ENCODE measurements at places on chromosomes 12 and 14.

DNA sequence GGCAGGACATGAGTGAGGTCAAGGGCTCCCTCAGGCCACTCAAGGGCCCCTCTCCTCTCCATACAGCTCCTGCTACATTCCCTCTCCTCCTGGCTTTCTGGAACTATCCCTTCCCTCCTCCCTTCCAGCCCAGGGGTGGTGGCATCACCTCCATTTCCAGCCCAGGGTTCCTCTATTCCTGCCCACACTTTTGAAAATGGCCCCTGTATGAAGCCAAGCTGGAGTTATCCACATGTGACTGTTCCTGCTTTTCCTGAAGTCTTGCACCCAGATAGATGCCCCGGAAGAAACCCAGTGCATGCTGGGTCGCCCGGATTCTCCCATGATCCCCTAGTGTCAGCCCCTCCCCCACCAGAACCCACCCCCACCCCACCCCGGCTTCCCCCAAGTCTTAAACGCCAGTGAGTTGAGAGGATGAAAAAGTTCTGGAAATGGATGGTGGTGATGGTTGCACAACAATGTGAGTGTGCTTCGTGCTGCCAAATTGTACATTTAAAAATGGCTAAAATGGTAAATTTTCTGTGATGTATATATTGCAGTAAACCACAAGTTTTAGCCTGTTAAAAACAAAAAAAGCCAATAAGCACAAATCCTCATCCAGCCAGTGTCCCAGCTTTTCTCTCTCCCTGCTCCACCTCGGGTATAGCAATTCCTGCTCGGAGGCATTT, 136.9 kb downstream of the SCARB1 start:
- DNase-seq: no peak

- DNase-seq: no peak
These were observed 16.3 kb downstream of the AKAP6 start for GRCh38 chr14:32345311-32345791.

GRCh38 chr12:83971781-83972180, 940.8 kb downstream of the SLC6A15 start:
- DNase-seq: no peak

DNA sequence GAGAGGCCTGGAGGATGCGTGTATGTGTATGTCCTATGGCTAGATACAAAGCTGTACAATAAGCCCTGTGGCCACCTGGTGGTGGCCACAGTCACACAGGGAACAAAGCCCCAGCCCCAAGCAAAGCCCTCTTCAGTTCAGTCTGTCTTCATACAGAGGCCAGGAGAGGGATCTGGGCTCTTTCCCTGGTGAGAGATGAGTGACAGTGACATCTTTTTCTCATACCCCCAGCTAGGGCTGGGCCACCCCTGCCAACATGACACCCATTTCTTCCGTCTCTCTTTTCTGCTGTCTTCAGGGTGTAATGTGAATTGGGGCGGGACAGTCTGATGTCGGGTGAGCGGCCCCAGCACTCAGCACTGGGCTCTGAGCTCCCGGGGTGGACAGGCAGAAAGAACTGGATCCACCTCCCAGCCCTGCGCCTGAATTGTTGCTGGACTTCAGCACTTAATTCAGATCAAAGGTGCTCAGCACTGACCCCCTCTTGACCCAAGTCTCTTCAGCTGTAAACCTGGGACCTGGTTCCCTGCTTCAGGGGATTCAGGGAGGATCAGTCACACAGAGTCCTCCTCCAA, 59.8 kb downstream of the SERPINA3 start:
- no peak for DNase-seq

- DNase-seq: no peak
These were observed 26.3 kb upstream of the CISTR start for GRCh38 chr12:53777936-53778644.

- DNase-seq: no peak
These were observed 33.1 kb downstream of the CLMN start for GRCh38 chr14:95286645-95287044.

DNA sequence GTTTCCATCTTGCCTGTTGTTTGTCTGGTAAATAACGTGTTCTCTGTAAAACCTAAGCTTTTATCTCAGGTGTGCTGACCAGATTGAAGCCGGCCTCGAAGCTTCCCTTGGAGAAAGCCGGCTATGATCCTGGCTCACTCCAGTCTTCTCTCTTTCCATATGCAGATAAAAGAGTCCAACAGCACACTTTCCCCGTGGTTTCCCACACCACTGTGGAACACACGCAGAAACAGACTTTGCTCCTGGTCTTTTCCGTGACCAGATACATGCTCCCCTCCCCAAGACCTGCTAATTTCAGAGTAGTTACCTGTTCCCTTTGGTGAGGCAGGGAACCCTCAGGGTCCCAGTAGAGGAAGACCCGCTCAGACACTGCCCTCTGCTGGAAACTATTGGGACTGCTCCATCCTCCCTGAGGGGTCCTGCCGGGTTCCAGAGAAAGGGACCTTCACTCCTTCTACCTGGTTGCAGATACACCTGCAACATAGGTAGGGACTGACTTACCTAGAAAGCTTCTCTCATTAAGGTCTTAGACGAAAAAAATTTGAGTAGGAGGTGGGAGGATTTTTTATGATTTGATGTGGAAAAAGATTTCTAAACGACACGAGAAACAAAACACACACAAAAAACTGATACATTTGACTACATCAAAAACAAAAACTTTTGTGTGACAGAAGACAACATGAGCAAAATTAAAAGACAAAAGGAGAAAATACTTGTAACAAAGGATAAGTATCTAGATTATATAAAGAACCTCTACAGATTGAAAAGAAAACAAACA, 415.4 kb upstream of the CCDC196 start:
- DNase-seq: no peak

DNA sequence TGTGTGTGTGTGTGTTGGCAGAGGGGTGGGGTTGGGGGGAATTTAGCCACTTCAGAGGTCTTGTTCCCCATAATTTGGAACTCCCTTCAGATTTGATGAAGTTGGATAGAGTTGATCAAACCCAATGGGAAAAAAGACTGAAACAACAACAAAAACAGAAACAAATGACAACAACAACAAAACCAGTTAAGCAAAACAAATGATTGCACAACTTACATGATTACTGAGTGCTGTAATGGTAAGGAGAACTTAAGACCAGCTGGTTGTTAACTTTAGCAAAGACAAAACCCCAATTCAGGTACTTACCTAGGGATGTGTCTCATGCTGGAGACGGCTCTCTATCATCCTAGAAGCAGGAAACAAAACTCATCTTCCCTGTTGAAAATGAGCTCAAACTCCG, 107.8 kb upstream of the DDHD1 start:
- no peak for DNase-seq

GRCh38 chr14:77714926-77715325, 7.0 kb downstream of the SLIRP start:
- DNase-seq: no peak

GRCh38 chr14:101721951-101722661, 39.4 kb upstream of the PPP2R5C start:
- no peak for DNase-seq

- no peak for DNase-seq
These were observed 58.8 kb downstream of the ADGRD1 start for GRCh38 chr12:131012279-131013069.

GRCh38 chr12:24039113-24039525, 89.6 kb upstream of the SOX5 start:
- DNase-seq: no peak

GRCh38 chr12:109702111-109702841, 11.3 kb upstream of the FAM222A start:
- no peak for DNase-seq

DNA sequence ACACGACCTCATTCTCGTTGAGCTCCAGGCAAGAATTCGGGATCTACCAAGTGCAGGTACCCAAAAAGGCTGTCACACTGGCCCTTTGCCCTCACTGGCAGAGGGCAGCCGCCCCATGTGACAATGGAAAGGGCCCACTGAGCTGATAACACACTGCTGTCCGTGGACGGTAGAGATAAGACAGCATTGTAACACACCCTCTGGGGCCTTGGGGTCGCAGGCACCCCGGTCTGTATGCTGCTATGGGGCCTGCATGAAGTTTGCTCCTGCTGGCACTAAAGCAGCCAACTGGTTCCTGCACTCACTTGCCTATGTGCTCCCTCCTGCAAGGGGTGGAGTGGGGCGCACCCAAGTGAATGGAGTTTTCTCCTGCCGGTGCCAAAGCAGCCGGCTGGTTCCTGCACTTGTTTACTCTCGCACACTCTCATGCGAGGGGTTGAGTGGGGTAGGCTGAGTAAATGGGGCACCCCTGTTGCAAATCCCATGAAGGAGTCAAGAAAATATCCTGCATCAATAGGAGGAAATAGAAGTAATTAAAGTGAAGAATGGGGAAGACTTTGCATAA, 477.9 kb downstream of the ATP23 start:
- no peak for DNase-seq

DNA sequence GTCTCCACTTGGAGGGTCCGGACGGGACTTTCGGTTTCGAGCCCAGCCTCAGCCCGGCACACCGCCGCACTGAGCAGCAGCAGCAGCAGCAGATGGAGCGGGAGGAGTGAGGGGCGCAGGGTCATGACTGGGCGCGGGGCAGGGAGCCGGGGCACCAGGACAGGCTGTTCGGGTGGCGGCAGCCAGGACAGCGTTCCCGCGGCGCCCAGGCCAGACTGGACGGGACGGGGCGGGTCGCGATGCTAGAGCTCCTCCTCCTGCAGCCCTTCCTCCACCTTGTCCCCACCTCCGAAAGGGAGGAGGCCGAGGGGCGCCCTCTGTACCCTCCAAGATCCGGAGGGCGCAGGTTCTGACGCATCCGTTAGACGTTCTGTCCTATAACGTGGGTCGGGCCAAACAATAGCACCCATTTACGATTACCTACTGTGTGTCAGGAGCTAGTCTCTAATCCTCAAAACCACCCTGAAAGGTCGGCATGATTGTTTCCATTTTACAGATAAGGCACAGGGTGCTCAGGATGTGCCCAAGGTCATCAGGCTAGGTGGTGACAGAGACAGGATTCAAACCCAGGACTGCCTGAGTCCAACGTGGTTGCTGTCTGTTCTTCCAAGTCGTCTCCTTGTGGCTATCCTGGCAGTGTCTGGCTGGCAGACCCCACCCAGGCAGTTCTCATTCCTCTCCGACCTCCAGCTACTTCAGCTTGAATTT, at the start of gene FKBP11:
FKBP11 (minus strand) TSS at position 189 of the 708 bp plus-strand sequence; CDS start at position 125, 64 bp downstream.
- no peak for DNase-seq

GRCh38 chr14:92531106-92531873, 17.7 kb downstream of the RIN3 start:
- no peak for DNase-seq

- DNase-seq: no peak
These were observed 953.8 kb downstream of the TRHDE start for GRCh38 chr12:73225941-73226340.

- DNase-seq: no peak
These were observed 31.3 kb downstream of the DMAC2L start for GRCh38 chr14:50343434-50343833.

DNA sequence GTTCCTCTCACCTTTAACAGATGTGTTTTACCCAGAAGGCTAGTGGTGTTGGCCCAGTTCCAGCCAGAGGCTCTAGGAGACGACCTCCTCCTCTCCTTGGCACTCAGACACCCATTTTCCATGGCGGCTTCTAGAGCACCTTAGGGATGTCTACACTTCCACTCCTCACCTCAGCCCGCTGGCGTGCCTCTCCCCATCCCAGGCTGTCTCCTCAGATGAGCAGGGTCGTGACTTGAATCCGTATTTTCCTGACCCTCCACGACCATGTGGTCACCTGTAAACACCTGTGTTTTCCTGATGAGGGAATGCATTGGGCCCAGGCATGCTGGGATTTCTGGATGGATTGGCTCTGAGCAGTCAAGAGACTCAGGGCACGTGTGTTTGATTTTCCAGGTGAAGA, 21.8 kb upstream of the RIN3 start:
- DNase-seq: no peak

GRCh38 chr12:101694297-101694848, 3.1 kb upstream of the CHPT1 start:
- no peak for DNase-seq

GRCh38 chr12:39990122-39991101, 115.5 kb downstream of the SLC2A13 start:
- DNase-seq: peak; percentile 2

DNA sequence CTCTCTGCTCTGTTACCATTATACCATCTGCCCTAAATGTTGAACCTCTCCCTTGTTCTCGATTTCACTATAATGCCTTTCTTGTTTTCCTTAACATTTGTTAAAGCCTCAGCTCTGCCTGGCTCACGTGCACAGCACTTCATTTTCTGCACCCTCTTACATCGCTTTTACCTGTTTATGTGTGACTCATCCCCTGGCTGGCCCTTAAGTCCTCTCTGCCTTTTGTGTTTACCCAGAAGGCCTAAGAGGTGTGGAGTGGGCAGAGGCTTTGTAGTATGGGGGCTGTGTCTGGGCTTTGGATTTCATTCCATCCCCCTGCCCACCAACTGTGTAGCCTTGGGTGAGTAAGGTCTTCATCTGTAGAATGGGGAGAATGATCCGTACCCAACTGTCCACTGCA, 36.5 kb downstream of the UBE3B start:
- no peak for DNase-seq

- DNase-seq: no peak
These were observed 2.2 kb downstream of the SLC38A2 start for GRCh38 chr12:46370380-46370734.

GRCh38 chr14:82112210-82112839, 578.7 kb upstream of the SEL1L start:
- no peak for DNase-seq

DNA sequence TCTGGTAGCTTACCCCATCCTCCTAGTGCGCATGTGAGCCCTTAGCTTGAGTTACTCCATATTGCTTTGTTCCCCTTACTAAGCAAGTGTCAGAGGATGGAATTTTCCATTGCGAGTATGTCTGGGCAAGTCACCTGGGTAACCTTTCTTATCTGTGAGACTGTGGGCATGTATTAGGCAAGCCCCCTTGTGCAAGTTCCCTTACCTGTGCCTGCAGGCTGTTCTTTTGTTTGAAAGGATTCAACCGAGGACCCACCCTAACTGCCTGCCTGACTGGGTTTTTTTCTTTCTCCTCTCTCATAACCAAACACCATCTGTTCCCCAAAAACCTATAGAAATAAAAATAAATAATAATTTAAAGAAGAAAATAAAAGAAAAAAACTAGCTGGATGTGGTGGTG, 22.3 kb upstream of the PPP2R5E start:
- no peak for DNase-seq

DNA sequence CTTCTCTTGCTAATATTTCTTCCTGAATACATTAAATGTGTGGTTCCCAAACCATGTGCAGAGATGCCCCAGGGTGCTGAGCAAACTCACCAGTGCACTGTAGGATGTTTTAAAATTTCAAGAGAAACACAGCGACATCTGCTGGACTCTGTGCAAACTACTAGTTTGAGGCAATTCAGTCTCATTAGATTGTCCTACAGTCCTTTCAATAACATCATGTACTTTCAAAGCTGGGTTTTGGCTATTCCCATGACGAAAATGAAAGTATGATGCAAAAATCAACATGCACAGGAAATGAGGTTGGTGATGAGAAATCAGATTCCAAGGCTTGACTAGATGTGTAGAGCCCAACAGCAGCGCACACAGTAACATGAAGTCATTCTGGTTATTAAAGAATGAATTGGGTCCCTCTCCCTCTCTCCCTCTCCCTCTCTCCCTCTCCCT, 66.3 kb downstream of the CLIP1 start:
- peak; percentile 31 for DNase-seq
